Prostate gland (tissue), 2 donors: ENCODE measurements at places on chromosomes 13 and 19. TPM values are rescaled to one million over a fixed set of nuclear protein-coding genes. Genes with fewer than 3 reads are reported as not detected.

CYP4F8 gene
- total RNA-seq, result 14.9 TPM

FGF21 gene
- not detected for total RNA-seq

WDR88 gene
- total RNA-seq, result 3.9 TPM

ZNF491 gene
- 2.3 TPM for total RNA-seq

IFNL1 gene
- total RNA-seq, result not detected

SCN1B gene
- 9.7 TPM for total RNA-seq

ATXN8OS gene
- not detected for total RNA-seq

SLITRK1 gene
- not detected for total RNA-seq

TSSK6 gene
- total RNA-seq, result 22.3 TPM

ATP4A gene
- not detected for total RNA-seq

ZNF816 gene
- total RNA-seq, result 15.8 TPM

PALM3 gene
- total RNA-seq, result 1.8 TPM

ZNF135 gene
- total RNA-seq, result 13.4 TPM

CAPN12 gene
- 6.0 TPM for total RNA-seq

ZNF468 gene
- total RNA-seq, result 49.2 TPM

EDNRB gene
- 18.9 TPM for total RNA-seq

ZNF554 gene
- 8.6 TPM for total RNA-seq

PLIN4 gene
- total RNA-seq, result 8.2 TPM

SLC15A1 gene
- 0.34 TPM for total RNA-seq

QPCTL gene
- 5.2 TPM for total RNA-seq

HIPK4 gene
- 2.6 TPM for total RNA-seq

CABP5 gene
- total RNA-seq, result not detected

CTXN1 gene
- total RNA-seq, result 5.0 TPM

FUT3 gene
- 2.1 TPM for total RNA-seq

S1PR5 gene
- 3.4 TPM for total RNA-seq

DIAPH3 gene
- 0.27 TPM for total RNA-seq

IGFL2 gene
- 2.7 TPM for total RNA-seq

ZNF763 gene
- 4.0 TPM for total RNA-seq

C13orf42 gene
- not detected for total RNA-seq

CASP14 gene
- total RNA-seq, result 0.09 TPM

ZNF823 gene
- 5.9 TPM for total RNA-seq

PSG7 gene
- total RNA-seq, result not detected
